Colonic mucosa (tissue), 4 donors: ENCODE measurements at places on chromosomes 7 and 10. TPM values are rescaled to one million over a fixed set of nuclear protein-coding genes. Genes with fewer than 3 reads are reported as not detected.

The ACBD7 gene
- 0.44 TPM for total RNA-seq

The SLC26A5 gene
- total RNA-seq = not detected

The TSPAN13 gene
- total RNA-seq = 156 TPM

The LGI1 gene
- total RNA-seq = 0.47 TPM

The EXOC4 gene
- 61.1 TPM for total RNA-seq

The MAP3K8 gene
- total RNA-seq = 12.6 TPM

The SLC18A2 gene
- 1.6 TPM for total RNA-seq

The TMEM270 gene
- not detected for total RNA-seq

DNA sequence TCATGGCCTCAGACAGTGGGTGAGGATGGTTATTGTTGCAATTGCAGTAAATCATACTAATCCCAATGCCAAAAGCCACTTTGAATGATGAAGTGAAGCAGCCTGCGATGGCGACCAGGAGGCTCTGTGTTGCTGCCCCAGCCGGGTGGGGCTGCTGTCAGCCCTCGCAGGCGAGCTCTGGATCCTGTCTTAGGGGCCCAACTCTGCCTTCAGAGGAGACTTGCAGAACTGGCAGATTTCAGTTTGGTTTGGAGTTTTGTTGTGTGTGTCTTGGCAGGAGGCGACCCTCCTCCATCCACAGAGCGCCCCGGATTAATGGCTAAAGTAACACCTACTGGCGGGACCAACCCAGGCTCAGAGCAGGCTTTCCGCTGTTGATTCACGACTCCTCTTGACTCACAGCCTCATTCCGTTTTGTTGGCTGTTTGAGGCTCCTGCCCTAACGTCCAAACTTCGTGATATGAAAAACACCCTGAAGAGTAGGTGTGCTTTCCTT, 67.9 kb upstream of the BMPER start:
- no peaks in the 10 kb centered on the region for H3K4me1 ChIP-seq
- no peak overlapping the region for H3K27ac ChIP-seq
- no peaks in the 10 kb centered on the region for H3K36me3 ChIP-seq

DNA sequence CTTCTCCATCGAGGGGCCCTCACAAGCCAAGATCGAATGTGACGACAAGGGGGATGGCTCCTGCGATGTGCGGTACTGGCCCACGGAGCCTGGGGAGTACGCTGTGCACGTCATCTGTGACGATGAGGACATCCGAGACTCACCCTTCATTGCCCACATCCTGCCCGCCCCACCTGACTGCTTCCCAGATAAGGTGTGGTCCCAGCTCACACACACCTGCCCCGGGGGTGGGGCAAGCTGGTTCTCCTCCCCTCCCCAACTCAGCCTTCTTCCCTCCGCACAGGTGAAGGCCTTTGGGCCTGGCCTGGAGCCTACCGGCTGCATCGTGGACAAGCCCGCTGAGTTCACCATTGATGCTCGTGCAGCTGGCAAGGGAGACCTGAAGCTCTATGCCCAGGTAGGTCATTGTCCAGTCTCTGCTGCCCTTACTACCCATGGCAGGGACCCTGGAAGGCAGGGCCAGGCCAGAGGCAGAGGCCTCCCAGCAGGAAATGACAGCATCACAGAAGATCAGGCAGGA, 11.0 kb downstream of the FLNC start:
- no peaks in the 10 kb centered on the region for H3K4me1 ChIP-seq
- no peaks in the 10 kb centered on the region for H3K36me3 ChIP-seq
- H3K27ac ChIP-seq = no peak overlapping the region
- H3K4me3 ChIP-seq = no peak overlapping the region

- H3K4me1 ChIP-seq = peaks cover 59% of the 10 kb centered on the region
- peak overlapping the region; percentile 79 for H3K27ac ChIP-seq
- no peaks in the 10 kb centered on the region for H3K36me3 ChIP-seq
- H3K27me3 ChIP-seq = no peaks in the 10 kb centered on the region
Observed at GRCh38 chr10:80458638-80459037, 4.5 kb downstream of the TSPAN14 start.

DNA sequence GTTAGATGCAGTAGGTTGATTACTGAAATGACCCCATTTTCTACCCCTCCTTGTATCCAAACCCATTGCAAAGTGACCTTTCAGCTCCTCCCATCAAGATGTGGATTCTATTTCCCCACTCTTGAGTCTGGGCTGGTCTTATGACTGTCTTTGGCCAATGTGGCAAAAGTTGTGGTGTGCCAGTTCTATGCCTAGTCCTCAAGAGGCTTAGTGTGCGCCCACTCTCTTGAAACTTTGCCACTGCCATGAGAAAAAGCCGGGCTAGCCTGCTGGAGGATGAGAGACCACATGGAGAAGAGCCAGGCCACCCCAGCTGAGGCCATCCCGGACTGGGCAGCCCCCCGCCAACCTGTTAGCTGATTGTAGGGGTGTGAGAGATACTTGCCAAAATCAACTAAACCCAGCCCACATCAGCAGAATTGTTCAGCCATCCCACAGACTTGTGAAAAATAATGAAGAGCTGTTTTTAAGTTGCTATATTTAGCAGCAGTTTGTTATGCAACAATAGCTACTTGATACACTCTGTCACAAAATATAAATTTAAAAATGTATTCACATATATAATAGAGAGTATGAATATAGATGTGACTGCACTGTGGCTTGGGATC, 131.0 kb upstream of the PALS2 start:
- no peaks in the 10 kb centered on the region for H3K36me3 ChIP-seq
- no peaks in the 10 kb centered on the region for H3K4me1 ChIP-seq
- DNase-seq = no peak
- no peak overlapping the region for H3K4me3 ChIP-seq
- H3K27me3 ChIP-seq = no peaks in the 10 kb centered on the region

GRCh38 chr7:139718859-139719258, 58.9 kb downstream of the HIPK2 start:
- no peaks in the 10 kb centered on the region for H3K36me3 ChIP-seq
- no peak overlapping the region for H3K4me3 ChIP-seq
- peaks cover 26% of the 10 kb centered on the region for H3K4me1 ChIP-seq
- DNase-seq = no peak
- no peak overlapping the region for H3K27ac ChIP-seq

DNA sequence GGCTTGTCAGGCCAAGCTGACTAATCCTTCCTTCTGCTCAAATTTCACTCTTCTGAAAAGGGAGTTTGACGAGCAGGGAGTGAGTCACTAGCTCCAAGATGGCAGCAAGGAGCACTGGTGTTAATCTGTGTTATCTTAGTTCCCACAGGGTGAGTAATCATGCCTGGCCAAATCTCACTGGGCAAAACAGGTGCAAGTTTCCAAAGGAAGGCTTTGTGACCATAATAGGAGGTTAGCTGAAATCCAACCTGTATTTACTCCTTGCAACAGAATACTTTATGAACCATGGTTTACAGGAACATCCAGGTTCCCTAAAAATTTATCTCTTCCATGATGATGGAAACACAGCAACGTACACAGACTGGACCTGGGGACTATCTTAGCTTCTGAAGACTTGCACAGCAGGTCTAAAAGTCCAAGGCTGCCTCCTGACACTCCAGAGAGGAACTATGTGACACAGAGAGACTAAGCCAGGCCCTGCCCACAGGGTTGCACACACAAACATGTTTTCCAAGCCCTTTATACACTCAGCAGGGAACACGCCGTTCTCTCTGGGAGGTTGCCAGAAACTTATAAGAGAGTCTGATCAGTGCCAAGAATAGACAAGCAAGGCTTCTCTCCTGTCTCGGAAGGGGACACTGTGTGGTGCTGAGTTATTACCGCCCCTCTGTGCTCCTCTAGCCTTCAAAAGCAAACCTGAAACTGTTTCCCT, 46.3 kb downstream of the PDK4 start:
- H3K27me3 ChIP-seq = no peaks in the 10 kb centered on the region
- H3K27ac ChIP-seq = peak overlapping the region; percentile 48
- H3K4me1 ChIP-seq = no peaks in the 10 kb centered on the region
- DNase-seq = peak; percentile 81
- no peak overlapping the region for H3K4me3 ChIP-seq
- no peaks in the 10 kb centered on the region for H3K36me3 ChIP-seq

DNA sequence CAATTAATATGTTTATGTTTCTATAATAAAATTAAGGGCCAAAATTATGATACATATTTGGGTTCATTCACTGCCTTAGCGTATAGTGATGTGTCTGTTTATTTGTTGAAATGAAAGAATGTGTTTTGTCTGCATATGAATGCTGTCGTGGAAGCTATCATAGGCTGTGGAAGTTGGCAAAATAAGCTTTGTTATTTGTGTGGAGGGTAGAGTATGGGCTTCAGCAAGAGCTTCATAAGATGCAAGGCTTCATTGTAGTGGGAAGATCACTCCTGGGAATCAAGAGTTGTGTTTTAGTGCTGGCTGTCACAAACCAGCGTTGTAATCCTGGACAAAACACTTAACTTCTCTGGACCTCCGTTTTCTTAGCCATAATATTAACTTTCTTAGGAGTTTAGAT, 2.5 kb downstream of the SLK start:
- no peak for DNase-seq
- H3K27ac ChIP-seq = peak overlapping the region; percentile 90
- H3K4me3 ChIP-seq = peak overlapping the region; percentile 77
- no peaks in the 10 kb centered on the region for H3K27me3 ChIP-seq
- no peaks in the 10 kb centered on the region for H3K36me3 ChIP-seq

- no peaks in the 10 kb centered on the region for H3K27me3 ChIP-seq
- no peak for DNase-seq
- no peaks in the 10 kb centered on the region for H3K4me1 ChIP-seq
- H3K36me3 ChIP-seq = no peaks in the 10 kb centered on the region
Observed at GRCh38 chr10:37701781-37702493, 155.5 kb downstream of the ZNF248 start.

DNA sequence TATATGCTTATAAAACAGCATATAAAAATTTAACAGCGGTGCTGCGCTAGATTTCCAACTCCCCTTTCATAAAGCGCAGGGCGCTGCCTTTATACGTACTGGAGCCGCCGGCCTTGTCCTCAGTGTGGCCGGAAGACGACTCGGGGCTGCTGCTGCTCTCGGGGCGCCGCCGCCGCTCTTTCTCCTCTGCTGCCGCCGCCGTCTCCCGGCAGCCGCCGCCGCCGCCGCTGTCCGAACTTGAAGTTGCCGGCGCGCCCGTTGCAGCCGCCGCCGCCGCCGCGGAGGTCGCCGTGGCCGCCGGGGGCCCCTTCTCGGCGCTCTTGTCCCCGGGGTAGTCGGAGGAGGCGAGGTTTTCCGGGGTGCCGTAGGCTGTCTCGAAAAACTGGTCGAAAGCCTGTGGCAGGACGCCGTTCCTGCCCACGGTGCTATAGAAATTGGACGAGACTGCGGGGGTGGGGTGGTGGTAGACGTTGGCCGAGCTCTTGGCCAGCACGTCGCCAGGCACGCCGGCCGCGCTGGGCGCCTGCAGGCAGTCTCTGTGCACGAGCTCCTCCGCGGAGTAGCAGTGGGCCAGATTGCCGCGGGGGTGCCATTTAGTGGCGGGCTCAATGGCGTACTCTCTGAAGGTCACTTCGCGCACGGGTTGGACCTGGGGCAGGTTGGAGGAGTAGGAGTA, 557 bp downstream of the HOXA11 start:
- H3K27ac ChIP-seq = peak overlapping the region; percentile 94
- H3K36me3 ChIP-seq = no peaks in the 10 kb centered on the region
- no peak for DNase-seq
- H3K4me3 ChIP-seq = peak overlapping the region; percentile 50
- peaks cover 5% of the 10 kb centered on the region for H3K27me3 ChIP-seq
- H3K4me1 ChIP-seq = peaks cover 20% of the 10 kb centered on the region

GRCh38 chr7:45192621-45193041, 35.0 kb downstream of the RAMP3 start:
- H3K36me3 ChIP-seq = no peaks in the 10 kb centered on the region
- no peaks in the 10 kb centered on the region for H3K27me3 ChIP-seq
- DNase-seq = no peak
- no peaks in the 10 kb centered on the region for H3K4me1 ChIP-seq

- no peak for DNase-seq
- H3K27ac ChIP-seq = no peak overlapping the region
- H3K27me3 ChIP-seq = no peaks in the 10 kb centered on the region
- H3K4me3 ChIP-seq = no peak overlapping the region
- H3K36me3 ChIP-seq = no peaks in the 10 kb centered on the region
Observed at GRCh38 chr7:2718296-2718965, 30.4 kb downstream of the AMZ1 start.

DNA sequence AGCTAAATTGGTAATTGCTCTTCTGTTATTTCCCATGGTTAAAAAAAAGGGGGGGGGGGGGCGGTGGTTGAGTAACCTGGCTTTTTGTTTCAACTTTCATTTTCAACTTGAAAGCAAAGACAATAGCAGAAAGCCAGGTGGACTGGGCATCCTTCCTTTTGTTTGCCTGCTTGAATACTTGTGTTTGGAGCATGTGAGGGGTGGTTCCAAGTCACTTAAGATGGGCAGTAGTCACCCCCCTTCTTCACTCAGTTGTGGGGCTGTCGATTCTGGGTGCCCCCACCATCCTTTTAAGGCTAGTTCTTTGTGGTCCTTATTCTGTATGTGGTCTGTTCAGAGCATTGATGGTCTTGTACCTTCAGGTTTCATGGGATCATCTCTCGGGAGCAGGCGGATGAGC, 165.6 kb upstream of the PRR15 start:
- no peak for DNase-seq
- H3K36me3 ChIP-seq = no peaks in the 10 kb centered on the region
- H3K27ac ChIP-seq = no peak overlapping the region

DNA sequence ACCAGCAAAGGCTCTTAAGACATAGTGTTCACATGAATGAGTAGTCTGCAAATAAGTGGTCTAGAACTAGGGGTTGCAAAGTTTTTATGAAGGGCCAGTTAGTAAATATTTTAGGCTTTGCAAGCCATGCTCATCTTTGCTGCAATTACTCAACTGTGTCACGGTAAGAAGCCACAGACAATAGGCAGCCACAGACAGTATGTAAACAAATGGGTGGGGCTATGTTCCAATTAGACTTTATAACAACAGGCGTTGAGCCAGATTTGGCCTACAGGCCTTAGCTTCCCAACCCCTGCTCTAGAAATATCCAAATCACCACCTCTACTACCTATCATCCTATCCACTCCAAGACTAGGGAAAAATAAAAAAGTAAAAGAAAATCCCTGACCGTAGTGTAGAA, 9.2 kb downstream of the IKZF5 start:
- no peak overlapping the region for H3K4me3 ChIP-seq
- no peak overlapping the region for H3K27ac ChIP-seq
- no peaks in the 10 kb centered on the region for H3K36me3 ChIP-seq
- no peak for DNase-seq
- H3K4me1 ChIP-seq = peaks cover 7% of the 10 kb centered on the region

DNA sequence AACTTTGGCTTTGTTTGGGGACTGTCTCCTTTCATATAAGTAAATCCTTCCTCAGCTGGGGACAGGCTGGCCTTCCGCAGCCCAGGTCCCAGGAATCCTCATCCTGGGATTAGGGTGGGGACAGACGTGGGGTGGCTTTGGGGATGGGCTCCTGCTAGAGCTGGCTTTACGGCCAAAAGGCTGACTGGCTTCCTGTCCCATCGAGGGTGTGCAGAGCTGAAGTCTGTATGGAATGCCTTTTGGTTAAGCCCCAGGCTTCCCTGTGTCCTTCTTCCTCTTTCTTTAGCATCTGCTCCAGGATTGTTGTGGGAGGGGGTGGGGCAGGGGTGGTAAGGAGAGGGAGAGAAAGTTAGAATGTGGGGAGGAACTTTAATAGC, 59.4 kb upstream of the AQP1 start:
- no peak for DNase-seq
- no peak overlapping the region for H3K27ac ChIP-seq
- H3K27me3 ChIP-seq = no peaks in the 10 kb centered on the region
- no peaks in the 10 kb centered on the region for H3K4me1 ChIP-seq
